ENCODE measurements at places on chromosomes 11 and 22.

GRCh38 chr22:17953147-17953546 is 71.2 kb downstream of the MICAL3 start:
- no peak for DNase-seq

GRCh38 chr11:76339221-76339620 is 41.7 kb downstream of the THAP12 start:
- DNase-seq, result no peak

DNA sequence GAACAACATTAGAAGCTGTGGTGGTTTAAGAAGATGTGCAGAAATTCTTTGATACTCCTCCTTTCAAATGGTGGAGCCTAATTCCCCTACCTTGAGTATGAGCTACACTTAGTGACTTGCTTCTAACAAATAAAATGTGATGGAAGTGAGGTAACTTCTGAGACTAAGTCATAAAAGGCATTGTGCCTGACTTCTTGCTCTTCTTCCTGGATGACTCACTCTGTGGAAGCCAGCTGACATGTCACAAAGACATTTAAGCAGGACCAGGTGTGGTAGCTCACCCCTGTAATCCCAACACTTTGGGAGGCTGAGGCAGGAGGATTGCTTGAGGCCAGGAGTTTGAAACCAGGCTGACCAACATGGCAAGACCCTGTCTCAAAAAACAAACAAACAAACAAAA is 3.9 kb upstream of the PLA2G3 start:
- DNase-seq, result no peak

GRCh38 chr11:62461740-62462507 is 43.1 kb downstream of the SCGB1A1 start:
- no peak for DNase-seq

GRCh38 chr22:48836673-48837340 is 990.9 kb downstream of the BRD1 start:
- DNase-seq, result no peak

DNA sequence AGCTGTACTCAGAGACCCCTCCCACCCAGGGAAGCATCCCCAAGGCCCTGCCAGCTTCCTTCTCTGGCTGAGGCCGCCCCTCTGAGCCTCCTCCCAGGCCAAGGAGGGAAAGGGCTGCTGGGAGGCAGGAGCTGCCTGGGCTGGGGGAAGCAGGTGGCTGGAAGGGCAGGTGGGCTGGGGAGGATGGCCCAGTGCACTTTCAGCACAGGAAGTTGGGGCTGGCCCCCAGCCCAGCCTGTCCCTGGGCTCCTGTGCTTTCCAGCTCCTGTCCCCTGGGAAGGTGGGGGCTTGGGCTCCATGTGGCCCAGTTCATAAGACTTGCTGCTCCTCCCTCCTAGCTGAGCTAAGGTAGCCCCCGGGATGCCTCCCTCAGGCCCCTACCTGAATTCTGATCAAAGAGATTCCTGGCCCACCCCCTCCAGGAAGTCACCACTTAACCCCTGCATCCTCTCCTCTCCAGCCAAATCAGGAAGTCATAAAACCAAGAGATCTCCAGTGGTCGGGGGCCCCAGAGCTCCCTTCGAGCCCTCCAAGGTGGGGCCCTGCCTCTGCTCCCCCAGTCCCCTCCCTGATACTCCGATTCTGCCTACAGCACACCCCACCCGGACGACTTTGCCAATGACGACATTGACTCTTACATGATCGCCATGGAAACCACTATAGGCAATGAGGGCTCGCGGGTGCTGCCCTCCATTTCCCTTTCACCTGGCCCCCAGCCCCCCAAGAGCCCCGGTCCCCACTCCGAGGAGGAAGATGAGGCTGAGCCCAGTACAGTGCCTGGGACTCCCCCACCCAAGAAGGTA is 4.9 kb downstream of the PPP1CA start:
- no peak for DNase-seq

- DNase-seq, result no peak
Measured at GRCh38 chr22:17700778-17701177, 62.2 kb downstream of the BCL2L13 start.

- DNase-seq, result no peak
Measured at GRCh38 chr11:9849389-9849788, 185.5 kb downstream of the SWAP70 start.

DNA sequence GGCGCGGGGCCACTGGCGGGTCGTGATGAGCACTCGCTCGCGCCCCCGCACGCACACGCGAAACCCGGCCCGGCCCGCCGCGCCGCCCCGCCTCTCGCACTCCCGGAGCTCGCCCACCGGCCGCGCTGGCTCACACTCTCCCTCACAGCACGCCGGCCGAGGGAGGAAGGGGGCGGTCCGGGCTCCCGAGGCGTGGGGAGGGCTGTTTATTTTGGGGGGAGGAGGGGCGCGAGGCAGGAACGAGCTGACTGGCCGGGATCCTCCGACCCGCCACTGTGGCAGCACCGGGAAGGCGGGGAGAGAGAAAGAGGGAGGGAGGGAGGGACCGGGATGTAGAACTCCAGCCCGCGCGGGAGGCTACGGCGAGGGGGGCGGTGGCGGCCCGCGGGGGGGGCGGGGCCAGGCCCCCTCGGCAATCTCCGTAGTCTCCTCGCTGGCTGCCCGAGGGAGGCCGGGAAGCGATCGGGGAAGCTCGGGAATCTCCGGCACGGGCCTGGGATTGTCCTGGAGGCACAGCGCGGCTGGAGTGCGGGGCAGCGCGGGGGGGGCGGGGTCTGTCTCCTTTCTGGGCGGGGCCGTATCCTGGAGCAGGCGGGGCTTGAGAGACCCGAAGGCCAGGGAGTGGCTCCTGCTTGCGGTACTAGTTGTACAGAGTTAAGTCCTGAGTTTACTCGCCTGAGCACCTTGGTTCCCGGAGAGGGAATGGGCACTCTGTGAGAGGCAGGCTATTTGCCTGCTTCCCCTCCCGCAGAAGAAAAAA is at the start of gene RBFOX2:
TSS of gene RBFOX2 (minus strand) at position 179 of the 760 bp plus-strand sequence. CDS start 399 bp downstream, outside the sequence.
- DNase-seq, result peak; percentile 64

DNA sequence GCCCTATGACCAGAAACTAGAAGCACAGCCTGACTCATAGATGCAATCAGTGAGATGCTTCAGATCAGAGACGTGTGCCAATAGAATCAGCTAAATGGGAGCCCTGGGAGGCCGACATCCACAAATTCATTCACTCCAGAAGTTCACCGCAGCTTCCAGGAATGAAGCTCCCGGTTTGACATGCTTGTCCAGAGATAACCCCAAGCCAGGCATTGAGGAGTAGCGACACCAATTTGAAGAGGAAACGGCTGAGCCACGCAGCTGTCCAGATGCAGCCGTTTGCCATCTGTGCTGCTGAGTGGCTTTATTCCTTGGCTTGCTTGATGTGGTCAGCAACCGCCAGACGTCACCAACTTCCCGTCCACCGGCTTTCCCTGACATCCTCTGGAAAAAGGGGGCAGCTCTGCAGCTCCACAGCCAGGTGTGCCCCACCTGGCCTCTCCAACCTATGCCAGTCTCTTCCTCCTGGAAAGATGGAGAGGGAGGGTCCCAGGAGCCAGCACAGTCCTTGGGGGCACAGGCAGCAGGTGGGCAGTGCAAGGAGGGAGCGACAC is 123.9 kb upstream of the OPCML start:
- DNase-seq, result no peak

- DNase-seq, result no peak
Measured at GRCh38 chr22:29912605-29913398, 29.8 kb downstream of the MTMR3 start.

- DNase-seq, result no peak
Measured at GRCh38 chr11:27723687-27724086, 23.4 kb upstream of the BDNF start.

DNA sequence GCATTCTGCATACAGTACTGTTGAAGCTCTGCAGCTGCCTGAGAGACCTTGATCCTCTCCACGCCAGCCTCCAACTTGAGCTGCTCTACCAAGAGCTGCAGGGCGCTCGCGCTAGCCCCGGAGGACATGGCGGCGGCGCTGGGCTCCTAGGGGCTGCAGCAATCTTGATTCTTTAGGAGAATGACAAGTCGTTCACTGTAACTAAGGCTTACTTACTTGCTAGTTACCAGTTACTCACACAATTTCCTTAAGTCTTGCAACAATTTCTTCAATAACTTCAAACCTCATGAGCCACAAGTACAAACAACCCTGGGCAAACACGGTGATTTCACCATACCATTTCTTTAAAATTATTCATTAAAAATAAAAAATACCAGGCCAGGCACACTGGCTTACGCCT is 21.9 kb downstream of the SBF2 start:
- DNase-seq, result no peak

DNA sequence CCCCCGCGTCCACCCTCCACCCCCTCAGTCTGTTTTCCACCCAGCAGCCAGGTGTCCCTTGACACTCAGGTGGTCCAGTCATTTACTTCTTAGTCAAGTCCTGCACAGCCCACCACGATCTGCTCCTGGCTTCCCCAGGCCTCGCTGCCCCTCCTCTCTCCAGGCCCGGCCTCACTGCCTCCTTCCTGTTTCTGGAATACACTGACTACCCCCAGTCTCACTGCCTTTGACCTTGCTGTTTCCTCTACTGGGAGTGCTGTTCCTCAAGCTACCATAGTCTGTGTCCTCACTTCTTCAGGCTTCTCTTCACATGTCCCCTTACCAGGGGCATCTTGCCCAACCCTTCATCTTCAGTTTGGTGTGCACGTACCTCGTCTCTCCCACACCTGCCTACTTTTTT is 7.4 kb downstream of the MCM5 start:
- no peak for DNase-seq

DNA sequence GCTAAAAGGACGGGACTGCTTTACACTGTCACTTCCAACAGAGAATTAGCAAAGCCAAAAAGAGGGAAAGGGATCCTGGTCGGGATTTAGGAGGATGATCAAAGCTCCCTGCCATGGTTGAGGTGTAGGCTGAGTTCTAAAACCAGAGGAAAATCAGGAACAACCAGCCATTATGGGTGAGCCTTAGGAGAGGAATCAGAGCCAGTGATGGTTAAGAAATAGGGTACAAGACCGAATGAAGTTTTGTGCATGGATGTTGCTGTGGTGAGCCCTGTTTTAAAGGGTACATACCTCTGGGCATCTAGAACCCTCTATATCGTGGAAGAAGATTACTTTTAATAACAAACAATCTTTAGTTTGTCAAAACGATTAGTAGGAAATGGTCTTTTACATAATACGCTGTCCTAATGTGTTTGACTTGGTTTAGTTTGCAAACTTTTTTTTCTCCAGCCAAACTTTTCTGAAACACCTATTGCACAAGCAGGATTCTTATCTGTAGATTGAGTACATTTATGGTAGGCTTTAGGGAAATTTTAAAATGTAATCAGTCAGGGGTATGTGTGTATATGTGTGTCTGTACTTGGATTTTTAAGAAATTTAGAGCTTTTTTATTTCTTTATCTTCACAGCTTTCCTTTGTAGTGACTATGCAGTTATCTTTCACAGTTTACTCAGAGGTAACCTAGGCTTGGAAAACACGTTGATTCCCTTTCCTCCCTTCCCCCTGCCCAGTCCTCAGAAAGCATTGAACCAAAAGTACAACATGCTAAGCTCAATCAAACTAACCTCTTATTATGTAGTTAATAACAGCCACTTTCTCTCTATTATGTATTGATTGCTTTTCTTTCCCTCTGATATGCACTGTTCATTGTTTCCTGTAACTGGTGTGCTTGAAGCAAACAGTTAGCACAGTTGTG is 26.8 kb downstream of the TRIM44 start:
- no peak for DNase-seq

DNA sequence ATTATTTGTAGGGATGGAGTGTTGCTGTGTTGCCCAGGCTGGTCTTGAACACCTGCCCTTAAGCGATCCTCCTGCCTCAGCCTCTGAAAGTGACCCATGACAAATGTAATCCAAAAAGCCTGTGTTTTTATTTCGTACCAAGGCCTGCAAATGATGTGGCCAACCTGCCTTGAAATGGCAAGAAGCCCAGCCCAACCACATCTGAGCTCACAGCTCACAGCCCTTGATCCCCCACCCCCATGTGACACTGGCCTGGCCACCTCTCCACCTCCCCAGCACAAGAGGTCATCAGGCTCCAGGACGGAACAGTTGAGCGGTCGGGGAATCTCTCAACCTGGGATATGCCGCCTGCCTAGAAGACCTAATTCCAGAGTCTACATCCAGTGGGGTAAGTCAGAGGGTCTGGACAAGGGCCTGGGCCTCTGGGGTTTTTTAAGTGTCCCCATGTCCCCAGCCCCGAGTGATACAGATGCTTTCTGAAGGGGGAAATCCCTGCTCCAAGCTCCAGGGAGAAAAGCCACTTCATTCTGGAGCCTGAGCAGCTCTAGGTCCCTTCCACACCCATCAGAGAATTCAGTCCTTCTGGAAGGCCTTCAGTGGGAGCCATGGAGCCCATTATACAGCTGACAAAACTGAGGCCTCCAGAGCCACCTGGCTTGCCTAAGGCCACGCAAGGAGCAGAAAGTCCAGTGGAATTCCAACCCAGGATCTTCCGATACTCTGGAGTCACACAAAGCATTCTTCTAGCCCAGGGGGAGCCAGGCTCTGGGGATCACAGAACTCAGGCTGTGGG is 70.7 kb downstream of the MN1 start:
- DNase-seq, result no peak

GRCh38 chr11:86062719-86063118 is 6.2 kb downstream of the PICALM start:
- no peak for DNase-seq

- no peak for DNase-seq
Measured at GRCh38 chr22:47437110-47437509, 674.7 kb downstream of the TBC1D22A start.

DNA sequence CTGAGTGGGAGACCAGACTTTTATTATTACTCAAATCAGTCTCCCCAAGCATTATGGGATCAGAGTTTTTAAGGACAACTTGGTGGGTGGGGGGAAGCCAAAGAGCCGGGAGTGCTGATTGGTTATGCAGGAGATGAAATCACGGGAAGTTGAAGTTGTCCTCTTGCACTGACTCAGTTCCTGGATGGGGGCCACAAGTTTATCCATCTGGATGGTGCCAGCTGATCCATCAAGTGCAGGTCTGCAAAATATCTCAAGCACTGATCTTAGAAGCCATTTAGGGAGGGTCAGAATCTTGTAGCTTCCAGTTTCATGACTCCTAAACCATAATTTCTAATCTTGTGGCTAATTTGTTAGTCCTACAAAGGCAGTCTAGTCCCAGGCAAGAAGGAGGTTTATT is 53.5 kb upstream of the LMO1 start:
- DNase-seq, result no peak

GRCh38 chr11:14312736-14313438 is 46.1 kb downstream of the RRAS2 start:
- DNase-seq, result no peak
